ENCODE measurements at places on chromosomes 5 and 9.

- DNase-seq: no peak
Observed at GRCh38 chr5:135546912-135547311, 11.1 kb upstream of the NEUROG1 start.

DNA sequence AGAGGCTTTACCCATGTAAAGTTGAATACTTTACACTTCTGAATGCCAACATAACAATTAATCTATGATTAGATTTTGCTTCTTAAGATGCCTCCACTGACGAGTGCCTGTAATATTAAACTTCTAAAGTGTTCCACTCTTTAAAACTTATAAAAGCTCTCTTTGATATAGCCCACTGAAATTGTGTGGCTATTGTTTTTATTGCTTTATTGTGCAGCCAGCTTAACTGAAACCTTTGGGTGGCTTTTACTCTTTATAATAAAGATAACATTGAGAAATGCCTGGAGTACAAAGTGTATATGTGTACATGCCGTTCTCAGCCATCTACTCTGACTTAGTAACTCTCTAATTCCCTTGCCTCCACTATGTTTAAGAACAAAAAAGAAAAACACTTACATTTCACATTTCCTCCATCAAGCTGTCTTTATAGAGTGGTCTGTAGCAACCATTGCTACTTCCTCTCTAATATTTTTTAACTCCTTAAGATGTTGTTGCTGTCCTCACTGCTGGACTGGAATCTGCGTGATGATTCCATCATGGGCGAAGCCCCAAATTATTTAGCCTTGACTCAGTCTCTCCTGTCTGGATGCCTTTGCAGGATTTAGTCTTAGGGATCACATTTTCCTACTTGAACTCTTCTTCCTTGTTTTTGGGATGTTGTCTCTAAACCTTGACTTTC is 9.1 kb downstream of the PIK3R1 start:
- DNase-seq: no peak

DNA sequence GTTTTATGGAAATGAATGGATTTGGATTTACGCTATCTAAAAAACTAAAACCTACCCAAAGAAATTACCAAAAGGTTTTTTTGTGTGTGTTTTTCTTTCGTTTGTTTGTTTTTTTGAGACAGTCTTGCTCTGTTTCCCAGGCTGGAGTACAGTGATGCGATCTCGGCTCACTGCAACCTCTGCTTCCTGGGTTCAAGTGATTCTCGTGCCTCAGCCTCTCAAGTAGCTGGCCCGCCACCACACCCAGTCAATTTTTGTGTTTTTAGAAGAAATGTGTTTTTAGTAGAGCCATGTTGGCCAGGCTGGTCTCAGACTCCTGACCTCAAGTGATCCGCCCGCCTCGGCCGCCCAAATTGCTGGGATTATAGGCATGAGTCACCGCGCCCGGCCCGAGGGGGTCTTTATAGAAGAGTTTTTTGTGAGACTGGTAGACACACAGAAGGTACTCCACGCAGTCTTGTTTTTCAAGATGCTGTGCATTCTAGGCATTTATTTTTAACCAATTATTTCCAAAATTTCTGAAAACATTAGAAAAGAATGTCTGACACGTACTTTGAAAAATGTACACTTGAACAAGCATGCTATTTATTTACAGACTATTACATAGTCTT is 75.7 kb downstream of the NR6A1 start:
- peak; percentile 49 for DNase-seq

DNA sequence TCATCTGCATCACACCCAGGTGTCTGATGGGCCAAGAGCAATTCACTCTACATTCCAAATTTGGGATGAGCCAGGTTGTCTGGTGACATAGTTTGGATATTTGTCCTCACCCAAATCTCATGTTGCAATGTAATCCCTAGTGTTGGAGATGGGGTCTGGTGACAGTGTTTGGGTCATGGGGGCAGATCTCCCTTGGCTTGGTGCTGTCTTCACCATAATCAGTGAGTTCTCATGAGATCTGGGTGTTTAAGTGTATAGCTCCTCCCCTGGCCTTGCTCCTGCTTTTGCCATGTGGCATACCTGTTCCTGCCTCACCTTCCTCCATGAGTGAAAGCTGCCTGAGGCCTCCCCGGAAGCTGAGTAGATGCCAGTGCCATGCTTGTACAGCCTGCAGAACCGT is 7.4 kb upstream of the SIL1 start:
- no peak for DNase-seq

- DNase-seq: no peak
Observed at GRCh38 chr9:134434894-134435506, 108.7 kb downstream of the RXRA start.

GRCh38 chr9:107751567-107752210 is 262.1 kb upstream of the KLF4 start:
- no peak for DNase-seq

GRCh38 chr5:57598756-57599155 is 116.1 kb upstream of the ACTBL2 start:
- no peak for DNase-seq
